ENCODE measurements at places on chromosomes 6 and 20.

- DNase-seq, result no peak
Measured at GRCh38 chr20:39291301-39291700, 329.2 kb downstream of the DHX35 start.

- no peak for DNase-seq
Measured at GRCh38 chr20:55086421-55086820, 611.0 kb downstream of the DOK5 start.

- DNase-seq, result no peak
Measured at GRCh38 chr6:112384511-112384910, 37.4 kb downstream of the RFPL4B start.

GRCh38 chr20:20814685-20815084 is 102.2 kb upstream of the RALGAPA2 start:
- DNase-seq, result no peak

GRCh38 chr20:33899106-33899505 is 88.0 kb downstream of the CHMP4B start:
- no peak for DNase-seq

DNA sequence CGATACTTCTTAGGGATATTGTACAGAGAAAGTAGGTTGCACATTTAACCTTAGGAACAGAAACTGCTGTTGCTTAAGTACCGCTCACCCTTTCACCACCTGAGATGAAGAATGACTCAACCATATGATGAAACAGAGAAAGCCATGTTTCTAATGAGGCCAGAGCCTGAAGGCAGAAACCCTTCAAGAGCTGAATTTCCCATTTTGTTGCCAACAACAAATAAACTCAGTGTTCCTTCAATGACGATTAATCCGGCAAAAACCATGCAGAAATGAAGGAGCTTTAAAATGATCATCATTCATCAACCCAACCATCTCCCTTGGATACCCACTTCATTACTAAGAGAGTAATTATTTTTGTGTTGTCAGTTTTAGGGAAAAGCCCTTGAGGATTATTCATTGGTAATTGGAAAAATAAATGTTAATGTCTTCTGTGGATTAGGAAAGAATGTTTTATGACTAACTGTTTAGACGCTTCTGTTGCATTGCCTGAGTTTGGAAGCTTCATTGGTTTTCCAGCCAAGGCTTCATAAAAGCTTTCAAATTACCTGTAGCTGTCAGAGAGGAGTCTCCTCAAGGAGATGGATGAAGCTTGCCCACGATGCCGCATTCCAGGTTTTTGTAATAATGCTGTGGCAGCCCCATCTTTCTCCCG is 112.1 kb upstream of the IYD start:
- no peak for DNase-seq

DNA sequence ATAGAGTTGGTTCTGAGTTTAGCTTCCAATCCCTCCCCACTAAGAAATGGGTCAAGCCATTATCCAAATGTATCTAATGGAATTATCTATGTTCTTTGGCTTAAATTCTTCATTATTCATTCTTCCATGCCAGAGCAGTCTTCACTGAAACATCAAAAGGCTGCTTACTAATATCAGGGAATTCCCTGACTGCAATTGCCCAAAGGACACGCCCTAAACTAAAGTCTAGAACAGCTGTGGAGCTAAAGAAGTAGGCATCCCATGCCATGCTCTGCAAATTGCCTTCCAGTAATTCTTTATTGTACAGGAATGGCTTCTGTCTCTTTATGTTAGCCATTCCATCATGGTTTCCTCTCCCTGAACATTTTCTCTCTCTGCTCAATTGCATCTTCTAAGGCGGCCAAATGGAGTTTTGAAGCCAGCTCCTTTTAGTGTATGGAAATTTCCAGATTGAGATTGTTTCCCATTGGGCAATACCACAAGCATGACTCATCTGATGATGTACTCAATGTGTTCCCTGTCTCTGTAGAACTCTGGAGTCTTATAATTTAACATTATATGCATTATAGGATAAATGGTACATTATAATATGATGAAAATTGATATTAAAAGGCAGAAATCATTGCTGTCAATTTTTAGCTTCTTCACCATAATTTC is 28.8 kb upstream of the TSHZ2 start:
- no peak for DNase-seq

- DNase-seq, result no peak
Measured at GRCh38 chr6:2771079-2771478, 5.9 kb downstream of the WRNIP1 start.

GRCh38 chr6:112549749-112550148 is 202.6 kb downstream of the RFPL4B start:
- no peak for DNase-seq

DNA sequence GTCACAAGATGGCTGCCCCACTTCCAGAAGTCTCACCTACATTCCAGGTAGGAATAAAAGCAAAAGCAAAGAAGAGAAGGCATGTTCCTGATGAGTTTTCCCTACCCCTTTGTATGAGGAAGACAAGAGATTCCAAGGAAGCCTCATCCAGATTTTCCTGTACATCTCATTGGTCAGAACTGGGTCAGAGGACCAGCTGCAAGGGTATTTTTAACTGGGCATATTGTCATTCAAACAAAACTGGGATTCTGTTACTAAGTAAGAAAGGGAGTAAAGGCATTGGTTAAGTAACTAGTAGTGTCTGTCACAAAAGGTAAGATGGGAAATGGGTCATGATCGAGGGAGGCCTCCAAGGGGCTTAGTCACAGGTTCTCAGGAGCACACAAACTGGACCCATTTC is 28.2 kb upstream of the RIMS4 start:
- no peak for DNase-seq

GRCh38 chr20:61543086-61543485 is 291.0 kb downstream of the CDH4 start:
- DNase-seq, result no peak

DNA sequence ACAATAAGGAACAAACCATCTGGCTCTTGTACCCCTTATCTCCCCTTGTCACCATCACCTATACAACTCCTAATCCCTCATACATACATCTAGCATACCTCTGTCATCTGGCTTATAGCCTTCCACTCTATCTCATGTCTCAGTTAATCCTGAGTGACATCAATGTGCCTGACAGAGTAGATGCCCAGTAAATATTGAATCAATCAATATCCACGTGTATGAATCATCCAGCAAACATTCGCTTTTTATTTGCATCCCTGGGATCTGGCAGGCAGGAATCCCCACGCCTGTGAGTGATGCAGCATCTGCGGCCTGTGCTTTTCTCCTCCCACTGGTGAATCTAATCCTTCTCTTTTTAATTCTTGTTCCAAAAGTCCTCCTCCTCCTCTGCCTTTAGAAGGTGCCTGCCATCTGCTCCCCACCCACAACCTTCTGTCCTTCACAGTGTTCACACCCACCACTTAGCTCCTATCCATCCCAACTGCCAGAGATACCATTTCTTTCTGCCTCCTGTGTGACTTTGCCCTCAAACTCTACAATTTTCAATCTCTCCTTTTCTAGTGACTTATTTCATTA is 37.6 kb downstream of the ZNF391 start:
- no peak for DNase-seq

- DNase-seq, result no peak
Measured at GRCh38 chr20:38728911-38729642, 4.8 kb downstream of the SLC32A1 start.

DNA sequence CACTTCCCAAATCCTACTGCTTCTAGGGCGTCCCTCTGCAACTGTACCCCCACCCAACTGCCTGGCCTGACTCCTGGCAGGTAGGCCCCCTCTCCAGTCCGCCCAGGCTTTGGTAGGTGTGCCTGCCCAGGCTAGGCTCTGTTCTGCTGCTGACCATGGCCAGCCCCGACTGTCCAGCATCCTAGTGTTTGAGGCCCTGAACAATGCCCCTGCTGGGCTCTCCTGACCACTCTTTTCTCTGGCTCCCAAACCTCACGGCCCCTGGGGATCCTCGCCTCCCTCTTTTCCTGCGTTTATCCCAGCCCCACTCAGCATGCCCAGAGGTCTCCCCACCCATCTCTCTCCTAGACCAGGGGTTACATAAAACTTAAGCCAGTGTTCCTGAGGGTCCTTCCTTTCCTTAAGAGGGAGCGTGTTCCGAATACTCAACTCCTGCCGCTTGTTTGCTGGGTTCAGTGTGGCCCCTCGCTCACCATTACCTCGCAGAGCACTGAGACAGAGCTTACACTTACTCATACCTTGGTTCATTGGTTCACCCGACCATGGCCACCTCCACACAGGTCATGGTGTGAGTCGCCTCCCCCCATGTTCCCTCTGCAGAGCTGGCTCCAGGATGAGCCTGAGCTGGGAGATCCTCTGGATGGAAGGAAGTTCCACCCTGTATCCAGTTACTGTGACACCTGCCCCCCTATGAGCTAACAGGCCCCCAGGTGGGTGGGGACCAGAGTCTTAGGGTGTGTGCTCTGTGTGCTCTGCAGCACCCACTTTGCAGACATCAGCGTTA is 21.0 kb upstream of the MYT1 start:
- no peak for DNase-seq
